ENCODE measurements at places on chromosomes 3 and 15. TPM values are rescaled to one million over a fixed set of nuclear protein-coding genes. Genes with fewer than 3 reads are reported as not detected.

Gene GTF2E1
- total RNA-seq = 36.6 TPM

Gene TMEM45A
- 16.1 TPM for total RNA-seq

Gene INSYN1
- 0.05 TPM for total RNA-seq

Gene ACP3
- not detected for total RNA-seq

Gene PAQR9
- not detected for total RNA-seq

Gene SLCO2A1
- 2.2 TPM for total RNA-seq

Gene PLSCR4
- 56.9 TPM for total RNA-seq

Gene C3orf33
- 2.9 TPM for total RNA-seq

Gene THRB
- total RNA-seq = 0.06 TPM

Gene PLS1
- 0.82 TPM for total RNA-seq

Gene GNAT1
- total RNA-seq = not detected

Gene SGO1
- total RNA-seq = 4.3 TPM

Gene KIF7
- 5.1 TPM for total RNA-seq

Gene STOML1
- 14.6 TPM for total RNA-seq

Gene ZNF148
- total RNA-seq = 21.4 TPM

Gene TNFAIP8L3
- total RNA-seq = 19.1 TPM

Gene ABI3BP
- 7.3 TPM for total RNA-seq

Gene MUC20
- 0.10 TPM for total RNA-seq

Gene FAM81A
- 0.41 TPM for total RNA-seq

Gene RPLP1
- 656 TPM for total RNA-seq

Gene TUSC7
- not detected for total RNA-seq

Gene TEX9
- 1.0 TPM for total RNA-seq

Gene CLDN1
- total RNA-seq = 63.1 TPM

Gene FRMD4B
- total RNA-seq = 87.6 TPM

Gene KCNMB3
- total RNA-seq = 2.1 TPM

Gene GP5
- total RNA-seq = 0.29 TPM

Gene CA12
- total RNA-seq = 4.9 TPM

Gene PYGO1
- 4.7 TPM for total RNA-seq

Gene EPHB3
- total RNA-seq = 0.19 TPM

Gene XYLB
- total RNA-seq = 3.1 TPM

Gene IQCF5
- total RNA-seq = not detected

Gene ADGRG7
- not detected for total RNA-seq

Gene ACAP2
- 41.6 TPM for total RNA-seq

Gene RAB6B
- 3.8 TPM for total RNA-seq

Gene AADAC
- total RNA-seq = 1.6 TPM

Gene MST1R
- 0.18 TPM for total RNA-seq

Gene GHSR
- total RNA-seq = not detected

Gene AADACL2
- total RNA-seq = not detected

Gene ITGB5
- total RNA-seq = 307 TPM

Gene RPL39L
- total RNA-seq = 14.7 TPM

Gene IFT80
- total RNA-seq = 12.1 TPM

Gene ALPK3
- total RNA-seq = 68.4 TPM

Gene PLA2G4E
- total RNA-seq = not detected

Gene ATP13A4
- total RNA-seq = 0.34 TPM
